Heart left ventricle (tissue), 16 donors: ENCODE measurements at places on chromosomes 5 and 9.

- no peak for DNase-seq
Observed at GRCh38 chr5:135417083-135417482, 18.1 kb upstream of the MACROH2A1 start.

- DNase-seq = no peak
Observed at GRCh38 chr9:136619742-136620440, 42.8 kb upstream of the EGFL7 start.

- DNase-seq = no peak
Observed at GRCh38 chr5:168646335-168646734, 67.2 kb upstream of the PANK3 start.

- no peak for DNase-seq
Observed at GRCh38 chr5:131466171-131466766, 168.8 kb downstream of the RAPGEF6 start.

GRCh38 chr5:149452665-149453617 lies 73.8 kb upstream of the IL17B start:
- DNase-seq = peak; percentile 70

DNA sequence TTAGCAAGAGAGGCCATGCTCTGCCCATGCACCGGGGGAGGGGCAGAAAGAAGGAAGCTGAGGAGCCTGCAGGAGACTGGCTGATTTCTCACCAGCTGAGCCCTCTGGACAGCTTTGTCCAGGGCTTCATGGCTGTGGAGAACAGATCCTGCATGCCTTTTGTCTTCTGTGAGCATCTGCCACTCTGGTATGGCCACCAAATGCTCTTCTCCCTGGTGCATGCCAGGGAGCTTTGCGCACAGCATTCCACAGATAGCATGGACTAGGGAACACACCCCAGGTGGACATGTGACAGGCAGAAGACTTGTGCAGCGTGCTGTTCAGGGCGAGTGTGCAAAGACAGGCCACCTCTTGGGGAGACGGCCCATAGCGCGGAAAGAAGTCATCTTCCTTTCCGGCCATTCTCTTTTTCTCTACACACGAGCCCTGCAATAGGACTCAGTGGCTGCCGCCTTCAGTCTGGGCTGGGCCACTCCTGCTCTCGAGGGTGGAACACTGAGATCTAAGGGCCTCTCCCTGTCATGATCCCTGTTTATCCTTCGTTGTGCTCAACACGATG lies 56.7 kb downstream of the GADD45G start:
- DNase-seq = no peak

DNA sequence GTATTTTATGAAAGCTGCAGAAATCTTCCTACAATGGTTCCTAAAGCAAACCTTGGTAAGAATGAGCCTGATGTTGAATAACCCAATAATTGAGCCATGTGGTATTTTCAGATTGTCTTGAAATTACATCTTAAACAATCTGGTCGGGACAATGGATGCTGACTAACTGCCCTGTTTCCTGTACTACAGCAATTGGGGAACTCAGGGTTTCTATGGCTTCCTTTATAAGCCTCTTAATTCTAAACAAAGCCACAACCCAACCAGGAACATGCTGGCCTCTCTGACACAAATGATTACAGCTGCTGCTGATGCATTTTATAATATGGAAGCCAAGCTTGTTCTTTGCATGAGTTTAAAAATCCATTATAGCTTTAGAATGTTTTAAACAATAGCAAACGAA lies 30.2 kb downstream of the PTPN3 start:
- DNase-seq = no peak

DNA sequence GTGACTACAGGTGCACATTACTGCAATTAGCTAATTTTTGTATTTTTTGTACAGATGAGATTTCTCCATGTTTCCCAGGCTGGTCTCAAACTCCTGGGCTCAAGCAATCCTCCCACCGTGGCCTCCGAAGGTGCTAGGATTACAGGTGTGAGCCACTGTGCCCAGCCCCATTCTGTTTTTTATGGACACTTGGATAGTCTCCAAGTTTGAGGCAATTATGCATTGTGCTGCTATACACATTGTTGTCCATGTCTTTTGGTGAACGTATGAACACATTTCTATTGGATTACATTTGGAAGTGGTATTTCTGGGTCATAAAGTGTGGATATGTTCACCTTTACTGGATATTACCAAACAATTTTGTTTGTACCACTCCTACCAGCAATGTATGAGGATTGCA lies 22.4 kb upstream of the PLPP1 start:
- no peak for DNase-seq

GRCh38 chr5:14397717-14398116 lies 183.9 kb upstream of the OTULINL start:
- no peak for DNase-seq

- no peak for DNase-seq
Observed at GRCh38 chr5:54889826-54890225, 95.6 kb downstream of the ESM1 start.

- no peak for DNase-seq
Observed at GRCh38 chr5:93594591-93595419, 11.8 kb downstream of the NR2F1 start.

- no peak for DNase-seq
Observed at GRCh38 chr9:124583134-124583533, 75.9 kb upstream of the NR5A1 start.

DNA sequence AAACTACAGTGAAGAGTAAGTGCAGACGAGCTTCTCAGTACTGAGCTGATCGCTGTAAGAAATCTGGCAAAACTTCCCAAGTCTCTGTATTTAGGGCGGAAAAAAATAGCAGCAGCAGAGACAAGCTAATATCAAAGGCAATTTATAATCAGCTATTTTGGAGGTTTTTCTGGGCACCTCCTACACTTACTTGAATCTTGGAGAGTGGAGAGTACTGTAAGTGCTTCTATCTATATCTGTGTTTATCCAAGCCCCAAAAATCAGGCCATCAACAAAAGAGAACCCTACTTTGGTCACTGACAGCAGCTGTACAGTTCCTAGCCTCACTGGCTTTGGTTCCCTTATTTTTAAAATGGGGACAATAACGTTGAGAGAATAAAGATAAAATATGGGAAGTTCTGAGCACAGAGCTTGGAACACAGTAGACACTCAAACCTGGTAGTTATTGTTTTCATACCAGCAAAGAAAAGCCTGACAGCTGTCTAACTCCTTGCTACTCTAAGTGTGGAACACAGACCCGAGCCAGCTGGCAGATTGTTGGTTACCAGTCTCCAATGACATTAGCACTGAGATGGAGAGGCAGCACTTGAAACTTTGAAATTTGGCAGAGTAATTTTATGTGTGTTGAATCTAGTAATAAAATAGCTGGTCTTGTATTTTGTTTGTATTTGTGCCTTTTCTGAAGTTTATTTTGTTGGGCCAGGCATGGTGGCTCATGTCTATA lies 96.0 kb upstream of the SLC28A3 start:
- DNase-seq = peak; percentile 53

DNA sequence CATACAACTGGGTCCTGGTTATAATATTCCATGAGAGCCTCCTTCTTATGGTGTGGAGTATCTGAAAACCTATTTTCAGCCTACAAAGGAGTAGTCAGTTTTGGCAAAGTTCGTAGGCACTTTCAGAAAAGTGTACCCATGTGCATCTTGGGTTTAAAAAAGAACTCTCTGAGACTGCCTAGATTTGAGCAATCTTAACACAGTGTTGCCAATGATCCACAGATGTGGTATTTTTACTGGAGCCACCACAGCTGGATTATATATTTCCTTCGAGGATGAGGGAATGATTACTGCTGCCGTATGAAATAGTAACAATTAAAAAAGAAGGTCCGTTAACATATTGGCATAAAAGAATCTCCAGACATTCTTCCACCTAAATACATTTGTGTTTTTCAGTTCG lies 1.1 kb downstream of the PALM2AKAP2 start:
- no peak for DNase-seq

DNA sequence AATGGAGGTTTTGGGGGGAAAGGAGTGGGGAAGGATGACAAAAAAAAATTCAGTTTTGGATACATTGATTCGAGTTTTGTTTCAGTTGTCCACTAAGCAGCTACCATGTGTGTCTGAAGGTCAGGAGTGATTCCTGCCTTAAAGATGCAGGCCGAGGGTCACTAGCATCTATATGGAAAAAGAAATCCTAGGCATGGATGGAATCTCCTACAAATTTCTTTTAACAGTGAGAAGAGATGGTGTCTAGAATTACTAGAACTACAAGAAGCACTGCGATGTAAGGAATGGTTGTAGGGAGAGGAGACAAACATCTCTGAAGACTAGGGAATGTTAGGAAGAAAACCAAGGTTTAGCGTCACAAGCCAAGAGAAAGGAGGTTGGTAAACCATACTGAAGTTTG lies 19.6 kb upstream of the TRIO start:
- DNase-seq = no peak

DNA sequence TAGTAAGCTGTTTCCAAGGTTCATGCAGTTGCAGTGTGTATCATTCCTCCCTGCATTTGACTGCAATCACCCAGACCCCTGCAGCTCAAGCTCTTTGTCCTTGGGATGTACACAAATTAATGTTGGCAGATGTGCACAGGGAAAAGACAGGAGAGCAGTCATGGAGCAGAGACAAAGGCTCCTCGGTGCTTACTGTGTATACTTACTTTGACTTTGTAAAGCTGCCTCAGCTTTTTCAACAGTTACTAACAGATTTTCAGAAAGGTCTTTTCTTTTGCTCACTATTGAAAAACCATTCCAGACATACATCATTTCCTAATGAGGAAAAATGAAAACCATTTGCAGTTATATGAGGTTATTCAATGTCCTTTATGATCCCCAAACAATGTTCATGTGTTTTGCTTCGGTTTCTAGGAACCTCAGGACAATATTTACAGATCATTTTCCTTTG lies 124.9 kb downstream of the TTC39B start:
- no peak for DNase-seq
